Activated CD4-positive, alpha-beta T cell treated with anti-CD3 and anti-CD28 coated beads for 36 hours (primary cell): ENCODE measurements at places on chromosomes 1 and 21.

DNA sequence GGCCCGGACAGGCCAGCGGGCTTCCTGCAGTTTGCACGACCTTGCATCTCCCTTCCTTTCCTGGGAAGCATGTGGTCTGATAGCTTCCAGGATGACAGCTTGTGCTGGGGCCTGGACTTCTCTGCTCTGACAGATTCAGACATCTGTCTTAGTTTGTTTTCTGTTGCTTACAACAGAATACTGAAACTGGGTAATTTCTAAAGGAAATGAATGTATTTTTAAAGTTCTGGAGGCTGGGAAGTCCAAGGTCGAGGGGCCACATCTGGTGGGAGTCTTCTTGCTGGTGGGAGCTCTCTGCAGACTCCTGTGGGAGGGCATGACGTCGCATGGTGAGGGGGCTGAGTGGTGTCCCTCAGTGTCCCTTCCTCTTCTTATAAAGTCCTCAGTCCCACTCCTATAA, 35.3 kb upstream of the TENT5B start:
- no peak for DNase-seq

DNA sequence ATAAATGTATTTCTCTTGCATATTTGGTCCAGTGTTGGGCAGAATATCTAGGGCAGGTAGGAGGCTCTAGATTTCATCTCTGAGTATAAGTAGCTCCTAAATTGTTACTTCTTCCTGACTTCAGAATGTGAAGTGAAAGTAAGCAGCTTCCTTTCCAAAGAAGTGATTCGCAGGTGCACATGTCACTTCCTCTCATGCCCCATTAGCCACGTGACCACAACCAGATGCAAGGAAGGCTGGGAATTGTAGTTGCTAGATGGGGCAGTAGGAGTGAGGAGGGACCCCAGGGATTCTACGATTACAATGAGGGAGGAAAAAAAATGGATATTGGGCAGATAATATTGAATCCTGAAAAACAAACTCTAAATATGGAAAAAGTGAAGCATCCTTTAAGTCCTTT, 113.2 kb upstream of the CYYR1 start:
- peak; percentile 53 for DNase-seq

GRCh38 chr1:55490547-55490946, 275.4 kb upstream of the USP24 start:
- DNase-seq, result no peak

- DNase-seq, result peak; percentile 69
Observed at GRCh38 chr1:172180501-172181285, 239.8 kb upstream of the C1orf105 start.

- no peak for DNase-seq
Observed at GRCh38 chr1:220137019-220137786, 43.3 kb downstream of the IARS2 start.
